Spinal cord (tissue), 10 donors: ENCODE measurements at places on chromosomes 2 and 18. TPM values are rescaled to one million over a fixed set of nuclear protein-coding genes. Genes with fewer than 3 reads are reported as not detected.
A peak's percentile ranks its signal among the peaks of the same experiment; 100 is the strongest.

The B3GNT7 gene
- 5.9 TPM for total RNA-seq

The PLGLB2 gene
- 4.6 TPM for total RNA-seq

- DNase-seq = no peak
These were observed 217.8 kb downstream of the CDH2 start for GRCh38 chr18:27959101-27959500.

- no peak for DNase-seq
These were observed 44.5 kb upstream of the KCNE4 start for GRCh38 chr2:223007531-223007930.

DNA sequence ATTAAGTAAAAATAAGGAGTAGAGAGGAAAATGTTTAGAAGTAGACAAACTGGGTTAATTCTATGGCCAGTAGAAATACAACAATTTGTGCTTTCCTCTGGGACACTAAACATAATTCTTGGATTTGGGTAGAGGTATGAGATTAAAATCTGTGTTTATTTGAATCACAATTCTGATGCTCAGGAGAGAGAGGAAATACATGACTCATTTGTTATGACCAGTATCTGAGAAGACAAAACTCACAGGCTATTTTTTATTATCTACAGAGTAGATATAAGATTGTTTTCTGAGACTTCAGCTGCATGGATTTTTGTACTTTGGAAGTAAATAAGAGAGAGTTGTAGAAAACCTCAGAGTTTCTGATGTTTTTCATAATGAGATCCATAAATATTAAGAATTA lies 315.7 kb upstream of the CWC22 start:
- DNase-seq = no peak

The HS6ST1 gene
- 66.5 TPM for total RNA-seq

DNA sequence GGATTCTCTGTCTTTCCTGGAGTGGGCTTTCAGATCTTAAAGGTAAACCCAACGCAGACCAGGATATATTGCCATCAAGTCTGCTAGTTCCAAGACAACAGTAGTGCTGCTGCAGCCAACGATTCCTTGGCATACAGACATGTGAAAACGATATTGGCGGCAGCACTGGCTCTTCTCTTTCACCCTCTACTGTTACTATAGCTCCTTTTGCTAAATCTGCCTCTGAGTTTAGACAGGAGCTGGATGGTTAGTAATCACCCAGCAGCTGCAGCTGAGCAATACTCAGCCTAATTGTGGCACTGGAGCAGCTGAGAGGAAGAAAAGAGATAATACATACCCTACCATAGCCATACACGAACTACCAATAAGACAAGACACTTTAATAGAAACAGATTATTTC lies 4.0 kb downstream of the YES1 start:
- DNase-seq = peak; percentile 39

- no peak for DNase-seq
These were observed 254.6 kb downstream of the MEIS1 start for GRCh38 chr2:66689456-66690051.

GRCh38 chr2:18399601-18400000 lies 160.9 kb downstream of the RDH14 start:
- no peak for DNase-seq

- no peak for DNase-seq
These were observed 8.7 kb upstream of the SLC14A1 start for GRCh38 chr18:45715212-45715780.

- no peak for DNase-seq
These were observed 155.9 kb downstream of the DPP10 start for GRCh38 chr2:114598329-114598728.
